ENCODE measurements at places on chromosomes 11 and 22.

DNA sequence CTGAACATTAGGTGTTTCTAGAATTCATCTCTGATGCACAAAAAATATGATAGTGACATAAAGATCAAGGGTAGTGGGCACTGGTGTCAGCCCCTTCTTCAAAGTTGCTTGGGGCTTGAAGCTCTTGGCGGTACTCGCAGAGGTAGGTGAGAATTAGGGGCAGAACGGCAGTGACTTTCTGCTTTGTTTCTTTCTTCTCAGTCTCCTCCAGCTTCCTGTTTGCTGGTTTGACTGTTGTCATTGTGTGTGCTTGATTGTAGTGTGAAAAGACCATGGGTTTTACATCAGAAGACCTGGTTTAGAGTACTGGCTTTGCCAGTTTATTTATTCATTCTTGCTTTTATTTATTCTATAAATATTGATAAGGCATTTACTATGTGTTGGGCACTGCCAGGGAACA is 156.7 kb upstream of the PLET1 start:
- DNase-seq, result no peak

- DNase-seq, result no peak
These were observed 80.9 kb downstream of the FAM76B start for GRCh38 chr11:95708681-95709080.

GRCh38 chr11:77090046-77090372 is 12.6 kb upstream of the OMP start:
- no peak for DNase-seq

DNA sequence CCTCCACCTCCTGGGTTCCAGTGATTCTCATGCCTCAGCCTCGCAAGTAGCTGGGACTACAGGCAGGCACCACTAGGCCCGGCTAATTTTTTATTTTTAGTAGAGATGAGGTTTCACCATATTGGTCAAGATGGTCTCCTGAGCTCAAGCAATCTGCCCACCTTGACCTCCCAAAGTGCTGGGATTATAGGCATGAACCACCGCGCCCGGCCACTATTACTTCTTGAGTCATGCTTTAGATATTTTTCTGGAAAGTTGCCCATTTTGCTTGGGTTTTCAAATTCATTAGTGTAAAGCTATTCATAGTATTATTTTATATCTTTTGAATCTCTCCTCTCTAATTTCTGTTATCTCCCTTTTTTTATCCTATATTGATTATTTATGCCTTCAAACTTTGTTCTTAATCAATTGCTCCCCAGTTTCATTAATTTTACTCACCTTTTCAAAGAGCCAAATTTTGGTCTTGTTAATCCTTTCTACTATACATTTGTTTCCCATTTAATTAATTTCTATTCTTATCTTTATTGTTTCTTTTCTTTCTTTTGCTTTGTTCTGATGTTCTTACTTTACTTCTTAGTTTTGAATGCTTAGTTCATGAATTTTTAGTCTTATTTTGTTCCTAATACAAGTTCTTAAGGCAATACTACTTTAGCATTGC is 10.3 kb upstream of the RAC2 start:
- DNase-seq, result peak; percentile 46

GRCh38 chr11:45105233-45105983 is 41.0 kb upstream of the PRDM11 start:
- DNase-seq, result peak; percentile 44

DNA sequence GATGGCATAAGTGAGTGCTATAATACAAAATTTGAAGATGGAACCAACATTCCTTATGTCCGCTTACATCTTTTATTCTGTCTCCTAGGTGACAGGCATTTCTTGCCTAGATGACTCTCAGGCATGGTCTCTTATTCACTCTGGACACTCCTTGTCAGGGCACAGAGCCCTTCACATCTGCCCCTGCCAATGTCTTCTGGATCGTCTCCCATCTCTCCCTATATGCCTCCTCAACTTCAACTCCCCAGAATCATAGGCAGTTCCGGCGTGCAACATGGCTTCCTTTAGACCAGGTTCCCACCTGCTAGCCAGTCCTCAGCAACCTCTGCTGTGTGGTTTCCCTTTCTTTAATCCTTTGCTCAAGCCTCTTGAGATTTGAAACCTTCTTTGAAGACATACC is 300.9 kb downstream of the TENM4 start:
- no peak for DNase-seq

Measured in amniotic stem cell (primary cell).